ENCODE measurements at places on chromosomes 16 and 17.
A peak's percentile ranks its signal among the peaks of the same experiment; 100 is the strongest.

GRCh38 chr17:53892222-53892621 lies 69.5 kb downstream of the KIF2B start:
- DNase-seq: no peak

DNA sequence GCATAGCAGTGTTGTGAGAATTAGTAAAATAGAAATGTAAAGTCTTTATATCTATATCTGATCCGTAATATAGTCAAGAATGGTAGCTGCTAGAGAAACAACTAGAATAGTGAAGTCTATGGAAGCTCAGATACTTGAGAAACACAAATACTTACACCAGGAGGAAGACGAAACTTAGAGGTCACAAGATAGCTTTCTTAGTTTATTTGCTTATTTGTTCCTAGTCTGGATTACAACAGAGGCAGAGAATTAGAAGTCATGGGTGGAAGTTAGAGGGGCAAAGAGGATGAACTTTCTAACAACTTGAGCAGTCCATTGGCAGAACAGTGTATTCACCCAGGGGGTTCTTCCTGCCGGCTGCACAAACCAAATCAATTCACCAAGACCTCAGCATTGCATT lies 13.9 kb downstream of the GNGT2 start:
- no peak for DNase-seq

- no peak for DNase-seq
These were observed 577.5 kb downstream of the RBFOX1 start for GRCh38 chr16:7910116-7910515.

DNA sequence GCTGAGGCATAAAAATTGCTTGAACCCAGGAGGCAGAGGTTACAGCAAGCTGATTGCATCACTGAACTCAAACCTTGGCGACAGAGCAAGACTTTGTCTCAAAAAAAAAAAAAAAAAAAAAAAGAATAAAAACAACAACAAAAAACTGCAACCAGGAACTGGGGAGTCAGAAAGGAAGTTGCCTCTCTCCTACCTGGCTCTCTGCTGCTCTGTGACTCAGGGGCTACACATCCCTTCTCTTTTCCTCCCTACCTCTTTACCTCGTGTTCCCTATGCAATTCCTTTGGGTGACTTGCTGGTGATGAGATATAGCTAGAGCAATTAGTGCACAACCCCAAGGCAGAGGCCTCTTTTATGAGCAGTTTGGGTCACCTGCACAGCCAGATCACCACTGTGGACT lies 95.9 kb downstream of the ABCC1 start:
- DNase-seq: no peak

GRCh38 chr16:59259074-59259949 lies 525.2 kb upstream of the GOT2 start:
- DNase-seq: peak; percentile 15

- DNase-seq: peak; percentile 71
These were observed 950 bp downstream of the KLHDC4 start for GRCh38 chr16:87764600-87765472.

DNA sequence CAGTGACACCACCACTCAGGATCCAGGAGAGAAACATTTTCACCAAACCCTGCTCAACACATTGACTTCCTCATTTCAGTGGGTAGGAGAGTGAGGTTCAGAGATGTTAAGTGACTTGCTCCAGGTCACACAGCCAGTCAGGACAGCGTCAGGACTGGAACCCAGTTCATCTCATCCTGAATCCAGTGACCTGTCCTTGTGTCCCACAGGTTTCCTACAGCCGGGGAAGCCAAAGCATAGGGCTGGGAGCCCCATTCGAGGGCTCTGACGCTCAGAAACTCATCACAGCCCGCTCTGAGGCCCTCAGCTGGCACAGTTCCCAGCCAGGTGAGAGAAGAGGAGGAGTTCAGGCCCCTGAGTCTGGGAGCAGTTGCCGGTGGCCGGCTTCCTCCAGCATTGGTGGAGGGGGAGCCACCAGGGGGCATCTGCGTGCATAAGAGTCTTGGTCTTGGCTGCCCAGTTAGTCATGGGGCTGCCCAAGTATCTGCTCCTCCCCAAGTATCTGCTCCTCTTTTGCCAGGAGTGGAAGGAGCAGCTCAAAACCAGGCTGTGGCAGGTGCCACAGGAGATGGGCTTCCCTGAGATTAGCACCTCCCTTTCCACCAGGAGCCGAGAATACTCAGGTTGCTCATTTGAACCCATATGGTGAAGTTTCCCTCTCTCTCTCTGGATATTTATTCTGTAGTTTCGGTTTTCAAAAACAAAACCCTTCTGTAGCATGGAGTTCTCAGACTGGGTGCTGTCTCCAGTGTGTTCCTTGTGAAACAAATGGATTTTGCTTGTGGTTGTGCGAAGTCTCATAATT lies 56.0 kb downstream of the TNFRSF13B start:
- peak; percentile 19 for DNase-seq

GRCh38 chr17:76734080-76734840 lies 2.9 kb downstream of the SRSF2 start:
- no peak for DNase-seq

DNA sequence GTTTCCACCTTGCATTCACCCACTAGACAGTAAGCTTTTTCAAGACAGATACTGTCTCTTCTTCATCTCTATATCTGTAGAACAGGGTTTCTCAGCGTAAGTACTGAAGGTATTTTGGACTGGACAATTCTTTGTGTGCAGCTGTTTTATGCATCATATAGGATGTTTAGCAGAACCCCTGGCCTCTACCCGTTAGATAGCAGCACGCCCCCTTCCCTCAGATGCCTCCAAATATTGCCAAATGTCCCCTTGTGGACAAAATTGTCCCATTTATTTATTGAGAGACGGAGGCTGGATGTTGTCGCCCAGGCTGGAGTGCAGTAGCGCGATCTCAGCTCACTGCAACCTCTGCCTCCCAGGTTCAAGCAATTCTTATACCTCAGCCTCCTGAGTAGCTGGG lies 263.3 kb upstream of the TBX2 start:
- no peak for DNase-seq

- no peak for DNase-seq
These were observed 295.5 kb downstream of the CDH11 start for GRCh38 chr16:64826374-64826773.

DNA sequence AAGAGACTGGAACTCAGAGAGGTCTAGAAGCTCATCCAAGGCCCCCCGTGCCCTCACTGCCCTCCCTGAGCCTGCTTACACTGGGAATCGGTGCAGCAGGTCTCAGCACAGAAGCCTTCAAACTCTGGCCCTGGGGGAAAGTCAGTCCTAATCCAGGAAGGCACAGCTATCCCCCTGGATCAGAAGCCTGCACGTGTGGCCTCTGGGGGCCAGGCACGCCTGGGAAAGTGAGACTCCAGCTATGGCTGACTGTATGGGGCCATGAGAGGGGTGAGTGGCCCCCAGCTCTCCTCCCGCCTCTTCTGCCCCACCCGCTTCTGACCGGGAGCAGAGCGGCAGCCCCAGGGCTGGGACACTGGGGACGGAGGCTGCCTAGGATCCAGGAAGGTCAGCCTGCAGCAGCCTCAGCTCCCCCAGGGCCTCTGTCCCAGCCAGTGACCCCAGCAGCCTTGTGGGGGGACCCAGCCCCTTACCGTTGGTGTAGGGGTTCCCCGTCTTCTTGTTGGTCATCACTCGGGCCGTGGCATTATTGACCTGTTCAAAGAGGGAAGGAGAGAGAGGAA lies 26.6 kb downstream of the ENGASE start:
- DNase-seq: no peak

GRCh38 chr17:77737442-77738265 lies 220.8 kb upstream of the TNRC6C start:
- DNase-seq: no peak

- no peak for DNase-seq
These were observed 30.2 kb downstream of the SPACA3 start for GRCh38 chr17:33021731-33022408.

DNA sequence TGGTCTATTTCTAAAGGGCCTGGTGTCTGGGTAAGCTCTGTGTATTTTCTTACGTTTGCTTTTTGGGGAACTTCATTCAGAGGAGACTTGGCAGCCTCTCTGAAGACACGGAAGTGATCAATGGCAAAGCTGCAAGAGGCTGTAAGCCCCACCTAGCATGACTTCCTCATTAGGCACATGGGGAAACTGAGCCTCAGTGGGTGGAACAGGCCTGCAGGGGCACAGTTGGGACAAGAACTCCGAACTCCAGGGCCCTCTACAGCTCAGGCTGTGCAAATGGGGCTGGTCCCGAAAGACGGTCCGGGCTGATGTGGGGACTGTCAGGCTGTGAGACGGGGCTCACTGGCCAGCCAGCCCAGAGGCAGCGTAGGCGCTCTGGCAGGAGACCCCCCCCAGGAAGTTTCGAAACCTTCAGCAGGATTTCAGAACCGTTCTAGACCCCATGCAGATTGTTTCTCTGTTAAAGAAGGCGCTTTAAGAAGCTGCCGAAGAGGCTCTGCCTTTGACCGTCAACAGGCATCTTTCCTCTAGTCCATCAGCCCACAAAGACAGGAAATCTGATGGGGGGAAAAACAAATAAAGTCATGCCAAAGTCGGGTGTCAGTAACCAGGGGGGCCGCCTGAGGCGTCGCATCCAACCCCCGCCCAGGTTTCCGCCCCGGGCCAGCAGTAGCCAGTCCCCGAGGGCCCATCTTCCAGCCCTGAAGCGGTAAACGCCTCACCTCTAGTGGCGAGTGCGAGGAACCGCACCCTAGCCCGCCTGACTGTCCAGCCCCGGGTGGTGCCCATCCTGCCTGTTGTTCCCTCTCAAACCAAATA lies 79.8 kb upstream of the TBC1D3K start:
- DNase-seq: peak; percentile 63

DNA sequence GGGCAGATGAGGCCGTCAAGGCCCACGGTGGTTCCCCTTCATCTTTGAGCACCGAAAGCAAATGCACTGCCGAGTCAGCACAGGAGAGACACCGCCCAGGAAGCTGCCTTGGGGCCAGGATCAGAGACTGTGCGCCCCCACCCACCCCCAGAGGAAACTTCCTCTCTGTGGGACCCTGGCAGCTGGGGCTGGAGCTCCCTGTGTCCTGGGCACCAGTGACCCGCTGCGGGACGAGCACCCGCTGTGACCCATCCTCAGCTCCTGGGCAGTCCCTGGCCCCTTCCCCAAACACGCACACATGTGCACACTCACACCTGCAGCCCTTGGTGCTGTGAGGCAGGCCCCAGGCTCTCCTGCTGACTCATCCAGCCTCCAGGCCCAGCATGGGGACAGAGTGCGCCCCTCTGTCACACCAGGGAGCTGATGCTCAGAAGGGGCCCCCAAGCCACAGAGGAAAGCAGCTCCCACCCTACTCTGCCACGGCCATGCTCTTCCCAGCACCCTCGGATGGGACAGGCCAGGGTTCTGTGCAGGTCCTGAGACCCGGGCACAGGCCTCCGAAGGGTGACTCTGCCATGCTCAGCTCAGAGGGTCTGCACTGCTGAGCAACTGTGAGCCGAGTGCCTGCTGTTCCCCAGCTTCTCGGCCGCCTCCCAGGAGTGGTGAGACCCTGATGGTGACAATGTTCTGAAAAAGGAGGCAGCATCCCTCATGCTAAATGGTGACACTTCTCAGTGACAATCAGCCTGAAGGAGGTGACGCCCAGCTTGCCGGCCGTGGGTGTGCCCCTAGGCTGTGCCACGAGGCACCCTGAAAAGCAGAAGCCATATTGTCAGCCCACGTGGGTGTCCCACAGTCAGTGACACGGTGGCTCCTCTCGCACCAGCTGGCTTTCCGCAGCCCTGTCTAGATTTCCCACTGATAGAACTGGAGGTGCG lies 3.6 kb downstream of the PIEZO1 start:
- peak; percentile 74 for DNase-seq

DNA sequence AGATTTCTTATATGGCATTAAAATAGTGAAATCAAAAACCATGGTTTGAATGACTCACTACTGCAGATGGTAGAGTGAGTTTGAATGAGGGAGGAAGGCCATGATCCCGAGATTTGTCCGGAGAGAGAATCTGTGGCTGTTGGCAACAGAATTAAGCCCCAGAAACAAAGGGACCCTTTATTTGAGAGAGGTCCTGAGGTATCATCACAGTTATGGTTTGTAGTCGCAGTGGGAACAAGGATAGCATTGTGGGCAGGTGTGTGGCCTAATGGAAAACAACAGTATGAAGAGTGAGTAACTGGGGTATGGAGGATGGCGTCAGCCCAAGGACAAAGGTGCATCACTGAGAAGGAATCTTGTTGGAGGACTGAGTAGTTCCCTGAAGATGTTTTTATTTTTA lies 8.5 kb upstream of the ZFP3 start:
- DNase-seq: no peak

DNA sequence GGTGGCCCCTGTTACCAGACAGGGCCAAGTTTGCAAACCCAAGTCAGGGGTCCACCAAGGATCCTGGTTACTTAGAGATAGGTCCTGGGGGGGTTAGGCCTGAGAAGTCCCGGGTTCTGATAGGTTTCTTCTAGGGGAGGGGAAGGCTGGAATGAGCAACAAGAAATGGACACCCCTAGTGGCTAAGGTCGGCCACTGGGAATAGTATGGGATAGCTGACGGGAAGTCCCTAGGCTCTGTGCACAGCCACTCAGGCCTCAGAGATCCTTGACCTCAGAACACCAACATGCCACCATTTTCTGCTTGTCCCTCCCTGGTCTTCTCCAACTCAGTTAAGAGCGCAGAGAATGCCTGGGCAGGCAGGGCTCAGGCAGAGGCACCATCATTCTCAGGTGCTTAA lies 13.4 kb downstream of the TK2 start:
- DNase-seq: no peak

DNA sequence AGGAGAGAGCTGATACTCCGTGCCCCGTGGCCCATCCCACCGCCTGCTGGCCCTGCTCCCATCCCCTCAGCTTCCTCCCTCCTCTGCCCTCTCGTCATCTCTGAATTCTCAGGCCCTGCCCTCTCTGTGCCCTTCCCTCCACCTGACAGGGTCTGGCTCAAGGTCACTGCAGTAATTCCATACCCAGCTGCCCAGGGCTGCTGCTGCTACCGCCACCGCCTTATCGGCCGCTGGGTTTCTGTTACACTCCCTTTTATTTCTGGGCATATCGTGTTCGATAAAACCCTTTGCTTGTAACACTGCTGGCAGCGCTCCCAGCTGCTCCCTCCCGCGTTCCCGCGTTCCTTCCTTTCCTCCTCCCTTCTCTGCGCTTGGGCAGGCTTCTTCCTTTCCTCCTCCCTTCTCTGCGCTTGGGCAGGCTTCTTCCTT lies 1.2 kb downstream of the EPN3 start:
- no peak for DNase-seq

DNA sequence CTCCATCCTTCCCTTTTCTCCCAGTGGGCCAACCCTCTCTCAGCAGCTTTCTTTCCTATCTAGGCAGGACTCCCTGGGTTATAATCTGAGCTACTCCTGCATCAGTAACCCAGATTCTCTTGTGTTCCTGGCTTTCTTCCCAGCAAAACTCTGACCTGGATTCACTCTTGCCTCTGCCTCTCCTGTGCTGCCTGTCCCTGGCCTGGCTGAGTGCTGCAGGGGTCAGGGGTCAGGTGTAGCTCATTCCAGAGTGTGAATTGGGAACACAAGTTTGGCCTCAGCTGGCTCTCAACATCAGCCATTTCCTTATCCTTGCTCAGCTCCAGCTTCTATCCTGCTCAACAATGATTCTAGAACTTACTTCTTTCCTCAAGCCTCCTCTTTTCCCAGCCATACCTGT lies 2.5 kb upstream of the ST6GALNAC2 start:
- no peak for DNase-seq
